ENCODE measurements at places on chromosomes 3 and 15.

DNA sequence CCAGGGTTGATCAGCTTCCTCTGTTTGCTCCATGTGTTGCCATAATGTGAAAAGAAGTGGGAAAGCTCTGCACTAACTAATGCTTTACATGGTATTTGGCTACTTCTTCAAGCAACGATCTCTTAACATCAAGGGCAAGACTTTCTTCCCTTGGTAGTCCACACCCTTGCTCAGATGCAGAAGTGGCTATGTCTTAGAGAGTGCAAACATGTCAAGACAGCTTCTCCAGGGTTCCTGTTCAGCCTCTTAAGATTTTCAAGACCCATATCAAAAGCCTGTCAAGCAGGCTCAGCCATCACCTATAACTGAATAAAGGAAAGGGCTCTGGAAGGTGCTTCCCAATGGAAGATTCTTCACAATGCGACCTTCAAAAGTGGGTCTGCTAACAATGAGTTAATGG lies 64.8 kb upstream of the CSTA start:
- DNase-seq: no peak

GRCh38 chr3:71565976-71566375 lies 17.6 kb downstream of the FOXP1 start:
- no peak for DNase-seq

- DNase-seq: no peak
Observed at GRCh38 chr15:29682781-29683180, 139.5 kb downstream of the TJP1 start.

DNA sequence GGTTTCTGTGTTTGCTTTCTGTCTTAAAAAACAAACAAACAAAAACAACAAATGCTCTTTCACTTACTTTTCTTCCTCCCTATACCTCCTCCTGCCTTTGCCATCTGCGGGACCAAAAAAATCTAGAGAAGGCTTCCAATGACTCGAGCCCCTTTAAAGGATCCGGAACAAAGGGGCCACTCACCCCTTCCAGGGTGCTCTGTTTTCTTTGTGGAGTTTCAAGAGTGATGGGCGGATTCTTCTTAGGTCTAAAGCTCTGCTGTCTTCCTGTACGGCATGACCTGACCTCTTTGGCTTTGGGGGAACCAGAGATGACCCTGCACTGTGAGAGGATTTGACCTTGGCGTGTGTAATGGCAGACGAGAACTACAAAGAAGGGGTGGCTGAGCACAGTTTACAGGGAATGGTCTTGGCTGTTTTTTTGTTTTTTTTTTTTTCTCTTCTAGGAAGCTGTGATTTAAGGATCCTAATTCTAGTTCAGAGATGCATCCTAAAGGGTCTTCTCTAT lies 2.2 kb upstream of the MUC20 start:
- DNase-seq: no peak

Measured in AG10803 (cell line).